Body of pancreas (tissue), 4 donors: ENCODE measurements at places on chromosomes 16 and 17. TPM values are rescaled to one million over a fixed set of nuclear protein-coding genes. Genes with fewer than 3 reads are reported as not detected.

DNA sequence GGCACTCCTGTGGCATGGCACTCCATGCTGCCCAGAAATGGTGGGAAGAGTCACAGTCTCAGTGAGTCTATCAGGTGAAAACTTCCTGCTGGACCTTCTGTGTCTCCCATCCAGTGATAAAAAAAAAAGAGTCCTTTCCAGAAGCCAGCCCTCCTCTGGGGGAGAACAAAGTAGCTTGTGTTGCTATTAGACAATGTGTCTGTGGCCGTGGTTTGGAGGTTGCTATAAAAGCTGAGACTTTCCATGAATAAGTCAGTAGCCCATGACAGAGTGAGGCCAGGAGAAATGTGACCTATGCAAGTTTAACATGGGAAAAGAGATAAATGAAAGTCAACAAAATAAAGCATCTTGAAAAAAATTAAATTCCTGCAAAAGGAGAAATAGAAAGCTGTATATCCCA, 250.7 kb upstream of the MON1B start:
- DNase-seq = no peak

DNA sequence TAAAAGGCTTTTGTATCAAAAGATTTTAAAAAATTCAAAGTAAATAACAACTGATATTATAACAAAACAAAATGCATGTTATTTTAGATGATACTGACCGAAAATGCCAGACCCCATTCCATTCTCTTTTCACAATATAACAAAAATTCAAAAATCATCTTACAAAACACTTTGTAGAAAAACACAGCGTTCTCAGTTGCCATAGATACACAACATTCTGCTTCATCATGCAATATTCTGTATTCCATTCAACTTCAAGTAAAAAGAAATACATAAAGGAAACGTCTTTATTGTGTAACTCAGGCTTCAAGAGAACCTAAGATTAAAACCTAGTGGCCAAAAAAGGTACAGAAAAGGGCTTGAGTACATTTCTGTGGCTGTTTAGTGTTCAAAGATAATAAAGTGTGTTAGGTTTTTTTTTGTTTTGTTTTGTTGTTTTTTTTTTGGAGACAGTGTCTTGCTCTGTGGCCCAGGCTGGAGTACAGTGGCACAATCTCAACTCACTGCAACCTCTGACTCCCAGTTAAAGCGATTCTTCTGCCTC, 250.5 kb downstream of the CEP112 start:
- DNase-seq = no peak

Gene CACNA1G
- 0.26 TPM for total RNA-seq

Gene MMP15
- 22.3 TPM for total RNA-seq

DNA sequence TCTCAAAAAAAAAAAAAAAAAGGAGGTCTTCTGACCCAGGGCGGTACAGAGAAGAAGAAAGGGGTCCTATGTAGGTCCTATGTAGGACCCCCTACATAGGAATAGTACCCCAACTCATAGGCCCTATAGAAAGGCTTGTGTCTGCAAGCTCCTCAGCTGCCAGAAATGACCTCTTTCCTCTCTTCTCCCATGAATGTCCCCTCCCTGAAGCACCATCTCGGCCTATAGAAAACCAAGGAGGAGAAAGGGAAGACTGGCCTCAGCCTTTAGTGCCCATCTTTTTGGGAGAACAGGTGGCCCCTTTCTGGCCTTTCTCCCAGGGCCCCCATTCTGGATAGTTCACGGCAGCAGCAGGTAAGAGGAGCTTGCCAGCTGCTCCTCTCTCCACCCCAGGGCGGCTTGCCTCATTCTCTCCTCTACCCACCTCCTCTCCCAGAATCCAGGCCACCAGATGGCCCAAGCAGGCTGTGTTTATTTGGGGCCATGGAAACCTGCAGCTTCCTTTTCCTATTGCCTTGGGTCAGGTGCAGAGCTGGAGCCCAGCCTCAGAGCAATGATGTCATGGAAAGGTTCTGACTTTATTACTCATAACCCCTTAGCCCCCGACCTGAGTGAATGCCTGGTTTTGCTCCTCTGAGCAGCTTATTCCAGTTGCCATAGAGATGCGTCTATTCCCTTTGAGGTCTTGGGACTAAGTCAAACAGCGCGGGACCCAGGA, 1.6 kb upstream of the MRPL58 start:
- peak; percentile 62 for DNase-seq

DNA sequence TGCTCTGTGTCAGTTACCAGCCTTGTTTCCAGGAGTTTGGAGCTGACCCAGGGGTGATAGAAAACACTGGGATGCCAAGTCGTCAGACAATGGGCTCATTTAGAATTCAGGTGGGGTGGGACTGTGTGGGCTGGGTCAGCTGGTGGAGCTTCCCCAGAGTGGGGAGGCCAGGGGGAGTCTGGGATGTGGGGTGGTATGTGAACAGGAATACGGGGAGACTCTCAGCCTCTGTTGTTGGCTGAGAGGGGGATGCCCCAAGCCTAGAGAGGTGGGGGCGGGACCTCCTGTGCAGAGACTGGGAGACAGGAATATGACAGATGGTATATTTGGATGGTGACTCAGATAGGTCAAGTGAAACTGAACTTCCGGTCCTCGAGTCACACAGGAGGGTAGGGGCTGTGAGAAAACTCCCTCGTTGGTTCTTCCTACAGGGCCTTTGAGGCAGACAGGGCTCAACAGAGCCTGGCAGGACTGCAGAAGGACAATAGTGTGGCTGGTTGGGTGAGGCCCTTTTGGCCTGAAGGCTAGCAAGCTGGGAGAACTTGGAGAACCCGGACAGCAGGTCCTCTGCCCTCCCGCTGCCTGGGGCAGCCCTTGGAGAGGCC, 23.7 kb downstream of the CDH1 start:
- DNase-seq = peak; percentile 38
